ENCODE measurements at places on chromosomes 1 and 21.

DNA sequence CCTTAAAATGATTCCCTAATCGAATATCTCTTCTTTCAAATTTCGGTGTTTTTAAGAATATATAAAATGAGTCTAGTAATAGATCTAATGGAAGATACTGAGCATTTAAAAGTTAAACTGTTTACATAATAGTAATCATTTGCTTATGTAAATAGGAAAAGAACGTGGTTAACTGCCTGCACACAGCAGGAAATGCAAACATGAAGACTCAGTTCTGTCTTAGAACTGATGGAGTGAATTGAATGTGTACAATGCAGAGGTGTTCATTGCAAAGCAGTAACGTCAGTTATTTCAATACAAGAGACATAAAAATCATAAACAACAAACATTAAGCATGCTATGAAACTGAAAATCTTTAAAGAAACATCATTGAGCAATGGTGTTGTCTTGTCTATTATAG, 359.4 kb upstream of the ADAMTS5 start:
- no peak for DNase-seq

DNA sequence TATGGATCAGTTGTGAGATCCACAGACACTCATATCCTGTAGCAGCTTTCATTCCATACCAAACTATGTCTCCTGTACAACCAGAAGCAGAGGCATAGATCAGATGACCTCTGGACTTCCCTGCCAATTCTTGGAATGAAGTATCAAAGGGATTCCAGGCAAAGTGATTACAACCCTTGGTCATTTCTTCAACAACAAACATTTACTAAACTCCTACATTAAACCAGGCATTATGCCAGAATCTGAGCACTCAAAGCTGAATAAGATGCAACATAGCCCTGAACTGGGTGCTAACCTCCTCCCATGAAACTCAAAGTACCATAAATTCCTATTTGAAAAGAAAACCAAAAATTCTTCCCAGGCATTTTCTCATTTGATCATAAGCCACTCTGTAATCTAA, 121.2 kb upstream of the SGIP1 start:
- no peak for DNase-seq

GRCh38 chr1:52360595-52360968, 5.4 kb downstream of the CC2D1B start:
- DNase-seq: no peak

DNA sequence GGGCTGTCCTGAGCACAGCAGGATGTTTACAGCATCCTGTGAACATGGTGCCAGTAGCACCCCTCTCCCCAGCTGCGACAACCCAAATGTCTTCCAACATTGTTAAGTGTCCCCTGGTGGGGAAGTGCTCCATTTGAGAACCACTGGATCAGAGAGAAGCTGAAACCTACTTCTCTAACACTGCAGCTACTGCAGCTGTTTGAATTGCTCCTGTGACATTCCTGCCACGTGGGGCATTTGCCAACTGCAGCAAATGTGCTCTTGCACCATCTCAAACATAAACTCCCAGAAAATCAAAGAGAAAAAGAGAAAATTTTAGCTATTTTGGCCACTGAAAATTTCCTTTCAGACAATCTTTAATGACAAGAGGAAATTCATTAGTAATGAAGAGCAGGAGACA, 11.0 kb downstream of the SLC2A5 start:
- DNase-seq: no peak

DNA sequence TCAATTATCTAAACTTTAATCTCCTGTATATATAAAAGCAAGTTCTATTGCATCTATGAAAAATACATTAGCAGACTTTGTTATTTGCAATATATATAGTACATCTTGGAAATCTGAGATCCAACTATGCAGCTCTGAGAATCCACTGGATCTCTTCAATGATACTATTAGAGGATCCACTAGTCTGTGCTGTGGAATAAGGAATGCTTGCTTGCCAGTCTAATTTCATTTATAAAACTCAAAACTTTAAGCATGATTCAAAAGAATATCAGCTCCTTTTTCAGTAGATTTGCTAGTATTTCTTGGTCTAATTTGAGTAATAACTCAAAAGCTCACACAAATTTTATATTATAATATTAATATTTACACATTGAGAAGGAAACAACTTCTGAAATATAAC, 115.1 kb downstream of the SPATA6 start:
- no peak for DNase-seq

- DNase-seq: no peak
Measured at GRCh38 chr1:37671261-37671660, 21.1 kb upstream of the CDCA8 start.

- DNase-seq: no peak
Measured at GRCh38 chr1:28118640-28119307, 30.4 kb upstream of the EYA3 start.

- no peak for DNase-seq
Measured at GRCh38 chr1:231478811-231479210, 49.7 kb upstream of the TSNAX start.

DNA sequence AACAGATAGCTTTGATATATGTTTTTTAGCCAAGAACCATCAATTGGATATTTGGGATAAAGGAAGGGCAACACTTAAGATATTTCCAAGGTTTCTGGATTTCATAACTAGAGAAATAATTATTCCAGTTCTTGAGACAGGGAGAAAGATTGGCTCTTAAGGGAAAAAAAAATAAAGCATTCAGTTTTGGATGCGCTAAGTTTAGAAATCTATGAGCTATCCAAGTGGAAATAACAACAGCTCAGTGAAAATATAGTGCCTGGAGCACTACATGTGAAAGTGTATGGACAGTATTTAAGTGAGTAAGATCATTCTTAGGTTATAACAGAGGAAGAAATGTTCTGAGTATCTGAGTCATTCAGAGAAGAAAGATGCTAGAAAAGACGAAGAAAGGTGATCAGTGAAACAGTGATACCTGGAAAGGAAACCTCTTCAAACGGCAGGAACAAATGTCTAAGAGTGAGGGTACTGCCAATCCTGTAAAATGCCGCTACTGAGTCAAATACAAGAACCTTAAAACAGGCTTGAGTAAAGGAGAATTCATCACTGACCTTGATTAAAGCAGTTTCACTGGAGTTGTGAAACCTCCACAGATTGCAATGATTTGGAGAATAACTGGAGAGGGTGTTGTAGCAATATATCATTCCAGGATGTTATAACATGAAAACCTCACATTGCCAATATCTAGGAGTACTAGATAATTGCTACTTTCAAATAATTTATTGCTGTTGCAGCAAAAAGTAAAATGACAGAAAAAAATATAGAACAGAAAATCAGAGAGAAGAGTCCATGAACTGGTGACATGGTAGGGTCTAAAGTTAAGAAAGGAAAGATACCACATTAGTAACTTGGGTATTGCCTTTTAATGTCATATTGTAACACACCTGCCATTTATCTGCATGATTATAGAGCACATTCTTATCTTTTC, 482.1 kb upstream of the RGS18 start:
- DNase-seq: no peak

GRCh38 chr21:26686278-26686677, 113.2 kb upstream of the CYYR1 start:
- no peak for DNase-seq

GRCh38 chr1:185398599-185398998, 81.6 kb upstream of the IVNS1ABP start:
- DNase-seq: no peak

GRCh38 chr1:177413982-177414596, 243.3 kb downstream of the BRINP2 start:
- no peak for DNase-seq

DNA sequence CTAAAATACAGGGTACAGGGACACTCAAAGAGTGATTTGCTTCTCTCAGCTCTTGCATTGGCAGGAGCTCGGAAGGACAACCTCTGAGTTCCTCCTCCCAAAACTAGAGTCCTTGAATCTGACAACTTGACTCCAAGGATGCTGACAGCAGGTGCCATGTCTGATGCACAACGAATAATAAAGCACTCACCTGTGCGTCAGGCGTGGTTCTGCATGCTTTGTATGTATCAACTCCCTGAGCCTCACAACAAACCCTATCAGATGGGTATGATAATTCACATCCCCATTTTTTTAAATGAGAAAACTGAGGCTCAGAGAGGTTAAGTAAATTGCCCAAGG, 1.4 kb downstream of the LAPTM5 start:
- no peak for DNase-seq

GRCh38 chr1:10304295-10304694, 93.9 kb downstream of the KIF1B start:
- DNase-seq: no peak

DNA sequence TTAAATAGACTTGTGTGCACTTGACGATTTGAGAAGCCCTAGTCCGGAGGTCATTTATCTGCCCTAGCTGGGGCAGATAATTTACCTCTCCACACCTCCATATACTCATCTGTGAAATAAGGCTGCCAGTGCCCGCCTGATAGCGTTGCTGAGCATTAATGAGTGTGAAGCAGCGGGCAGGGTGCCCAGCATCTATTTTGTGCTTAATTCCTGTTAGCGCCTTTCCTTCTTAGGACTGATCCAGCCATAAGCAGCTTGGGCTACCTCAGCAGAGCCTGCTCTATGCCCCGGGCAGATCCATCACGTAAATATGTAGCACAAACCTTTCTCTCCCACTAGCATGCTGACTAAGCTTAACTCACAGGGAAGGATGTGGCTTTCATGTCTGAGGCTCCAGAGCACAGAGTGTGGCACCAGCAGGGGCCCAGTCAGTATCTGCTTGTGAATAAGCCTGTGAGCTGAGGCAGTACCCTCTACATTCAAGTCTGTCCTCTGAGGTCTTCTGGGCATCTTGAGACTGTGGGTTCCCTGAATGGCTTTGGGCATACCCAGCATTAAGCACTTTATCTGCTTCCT, 21.5 kb upstream of the RNF187 start:
- DNase-seq: no peak

DNA sequence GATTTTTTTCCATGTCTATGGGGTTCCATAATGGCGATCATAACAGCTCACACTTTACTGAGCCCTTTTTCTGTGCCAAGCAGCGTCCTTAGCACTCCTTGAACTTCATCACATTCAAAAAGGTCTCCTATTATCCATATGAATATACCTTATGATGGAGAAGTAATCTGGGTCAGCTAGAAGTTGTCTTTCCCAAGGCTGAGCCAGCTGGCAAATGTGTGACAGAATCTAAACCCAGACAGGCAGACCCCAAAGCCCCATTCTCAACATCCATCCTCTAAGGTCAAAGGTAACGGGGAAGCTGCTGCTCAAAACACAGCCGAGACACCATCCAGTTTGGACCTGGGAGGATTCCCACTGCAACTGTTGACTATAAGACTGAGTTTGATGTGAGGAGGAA, 249.6 kb downstream of the PRDM2 start:
- DNase-seq: no peak

DNA sequence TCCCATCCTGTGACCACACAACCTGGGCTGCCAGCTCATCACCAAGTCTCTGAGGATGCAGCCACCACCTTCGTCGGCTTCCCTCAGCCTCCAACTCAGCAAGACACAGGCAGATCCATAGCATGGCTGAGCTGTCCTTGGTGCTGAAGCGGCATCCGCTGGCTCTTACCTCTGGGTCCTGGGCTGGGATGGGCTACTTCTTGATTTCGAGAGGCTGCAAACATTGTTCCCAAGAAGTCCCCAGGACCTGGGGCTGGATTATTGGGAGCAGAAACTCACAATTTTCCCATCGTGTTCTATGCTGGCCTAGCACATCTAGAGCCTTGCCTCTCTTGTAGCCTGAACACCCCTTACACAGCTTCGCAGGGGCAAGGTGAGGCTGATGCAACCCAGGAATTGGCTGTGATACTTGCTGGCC, 24.9 kb upstream of the C1QA start:
- no peak for DNase-seq

- no peak for DNase-seq
Measured at GRCh38 chr1:147618077-147618569, 52.2 kb downstream of the ACP6 start.

DNA sequence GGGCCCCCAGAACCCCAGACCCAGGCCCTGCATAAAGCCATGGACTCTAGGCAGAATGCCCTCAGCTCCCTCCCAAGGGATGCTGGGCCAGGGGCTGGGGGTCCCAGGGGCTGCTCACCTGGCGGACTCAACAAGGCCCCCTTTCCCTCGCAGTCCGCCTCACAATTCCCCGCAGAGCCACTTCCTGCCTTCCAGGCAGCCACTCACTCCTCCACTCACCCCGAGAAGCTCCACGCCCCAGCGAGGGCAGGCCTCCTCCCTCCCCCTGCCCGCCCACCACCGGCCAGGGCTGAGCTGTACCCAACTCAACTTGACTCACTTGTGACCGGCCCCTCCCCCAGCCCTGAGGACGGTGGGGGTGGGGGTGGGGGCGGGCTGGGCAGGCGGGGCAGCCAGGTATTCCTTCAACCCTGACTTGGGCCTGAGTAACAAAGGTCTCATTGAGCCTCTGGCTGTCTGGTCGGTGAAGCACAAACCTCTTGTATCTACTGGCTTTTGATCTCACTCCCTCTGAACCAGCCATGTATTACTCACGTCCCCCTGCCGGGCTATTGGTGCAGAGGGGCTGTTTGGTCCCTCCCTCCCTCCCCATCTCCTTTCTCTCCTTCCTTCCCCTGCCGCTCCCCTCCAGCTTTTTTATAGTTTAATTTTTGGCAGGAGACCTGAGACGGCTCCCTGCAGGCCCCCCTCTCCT, 5.9 kb downstream of the BLACAT1 start:
- DNase-seq: peak; percentile 19

DNA sequence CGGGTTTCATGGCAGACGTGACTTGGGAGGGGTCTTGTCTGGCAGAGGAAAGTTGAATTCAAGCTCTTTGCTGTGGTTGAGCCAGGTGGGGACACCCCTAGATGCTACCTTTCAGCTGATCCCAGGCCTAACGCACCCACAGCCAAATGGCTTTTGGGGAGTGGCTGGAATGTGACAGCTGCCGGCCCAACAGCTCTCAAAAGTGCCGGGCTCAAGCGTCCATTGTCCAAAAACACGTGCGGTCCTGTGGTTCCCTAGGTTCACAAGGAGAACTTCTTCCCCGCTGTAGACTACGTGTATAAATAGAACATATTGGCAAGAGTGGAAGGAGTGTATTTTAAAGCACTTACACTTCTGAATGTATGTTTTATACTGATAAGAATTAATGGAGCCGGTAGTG, 87.1 kb upstream of the ARHGEF16 start:
- DNase-seq: no peak

DNA sequence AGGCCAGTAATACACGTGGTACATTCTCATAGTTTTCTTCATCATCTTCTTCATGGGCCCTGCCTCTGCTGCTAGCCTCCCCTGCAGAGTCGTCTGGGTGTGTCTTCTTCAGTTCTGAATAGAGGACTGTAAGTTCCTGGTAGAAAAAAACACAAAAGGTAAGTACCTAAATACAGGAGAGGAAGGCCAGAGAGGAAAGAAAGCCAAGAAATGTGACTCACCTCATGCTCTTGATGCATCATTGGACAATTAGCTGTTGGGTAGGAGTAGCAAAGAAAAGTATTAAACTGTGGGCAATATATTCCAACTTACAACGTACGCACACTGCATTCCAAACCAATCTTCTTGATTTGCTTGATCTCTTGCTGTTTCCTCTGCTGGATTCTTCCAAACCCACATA, 21.8 kb downstream of the FCRL3 start:
- DNase-seq: no peak

DNA sequence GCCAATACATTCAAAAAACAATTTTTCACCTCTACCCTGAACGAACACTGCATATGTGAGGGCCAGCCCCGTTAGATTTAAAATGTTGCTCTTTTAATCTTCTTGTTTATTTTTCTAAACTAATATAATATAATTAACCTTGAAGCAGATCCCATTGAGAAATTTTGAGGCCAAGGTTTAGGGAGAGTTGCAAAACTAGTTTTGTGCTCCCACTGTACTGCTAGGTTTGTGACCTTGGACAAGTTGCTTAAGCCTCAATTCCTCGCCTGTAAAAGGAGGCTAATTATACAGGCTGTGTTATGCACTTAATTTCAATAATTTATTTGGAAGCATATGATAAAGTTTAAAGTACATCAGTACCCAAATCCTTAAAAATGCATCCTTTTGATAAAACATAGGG, 3.7 kb downstream of the IL23R start:
- no peak for DNase-seq

Measured in frontal cortex (tissue), 4 donors.